SK-N-DZ (cell line): ENCODE measurements at places on chromosomes 12 and 14.

DNA sequence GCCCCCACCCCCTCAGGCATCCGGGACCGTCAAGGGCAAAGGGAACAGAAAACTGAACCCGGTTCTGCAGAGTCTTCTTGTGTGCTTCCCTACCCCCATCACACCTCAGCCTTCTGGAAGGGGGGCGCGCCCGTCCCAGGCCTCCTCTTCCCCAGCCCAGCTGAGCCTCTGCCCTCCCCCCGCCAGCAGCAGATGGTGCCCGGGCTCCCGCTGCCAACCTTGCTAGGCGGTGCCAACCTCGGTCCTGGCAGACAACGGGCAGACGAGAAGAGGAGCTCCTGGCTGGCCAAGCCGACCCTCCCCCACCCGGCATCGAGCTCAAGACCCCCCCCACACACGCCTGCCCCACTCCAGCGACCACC is 8.7 kb downstream of the STAC3 start:
- DNase-seq = no peak

- DNase-seq = no peak
Observed at GRCh38 chr12:57552835-57553313, 3.0 kb downstream of the KIF5A start.

- DNase-seq = no peak
Observed at GRCh38 chr12:109510196-109510595, 32.8 kb downstream of the UBE3B start.

DNA sequence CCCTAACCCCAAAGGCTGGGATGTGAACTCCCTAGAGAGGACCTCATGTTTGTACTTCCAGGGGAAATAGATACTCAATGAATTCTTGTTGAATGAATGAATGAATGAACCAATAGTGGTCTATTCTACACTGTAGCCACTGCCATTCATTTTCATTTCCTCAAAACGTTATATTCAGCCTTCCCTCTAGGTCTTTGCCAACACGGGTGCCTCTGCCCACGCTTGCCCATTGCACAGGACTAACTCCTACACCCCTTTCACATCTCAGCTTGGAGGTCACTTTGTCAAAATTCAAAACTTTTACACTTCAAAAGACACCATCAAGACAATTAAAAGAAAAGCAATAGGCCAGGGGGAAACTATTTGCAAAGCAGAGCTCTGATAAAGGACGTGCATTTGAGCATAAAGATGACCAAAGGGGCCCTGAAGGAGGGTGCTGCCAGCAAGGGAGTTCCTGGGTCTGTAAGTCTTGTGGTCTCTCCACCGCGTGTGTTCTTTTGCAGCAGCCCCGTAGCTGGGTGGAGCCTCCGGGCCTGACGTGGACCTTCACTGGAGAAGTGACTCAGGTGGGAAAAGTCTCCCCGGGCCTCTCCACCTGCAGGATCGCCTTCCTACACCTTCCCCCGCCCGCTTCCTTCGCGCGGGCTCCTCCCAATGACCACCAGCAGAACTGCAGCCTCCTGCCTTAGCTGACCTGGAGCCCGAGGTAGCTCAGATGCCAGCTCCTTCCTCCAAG is 31.5 kb downstream of the TMEM63C start:
- peak; percentile 40 for DNase-seq
